ENCODE measurements at places on chromosomes 7 and 10. TPM values are rescaled to one million over a fixed set of nuclear protein-coding genes. Genes with fewer than 3 reads are reported as not detected.

DNA sequence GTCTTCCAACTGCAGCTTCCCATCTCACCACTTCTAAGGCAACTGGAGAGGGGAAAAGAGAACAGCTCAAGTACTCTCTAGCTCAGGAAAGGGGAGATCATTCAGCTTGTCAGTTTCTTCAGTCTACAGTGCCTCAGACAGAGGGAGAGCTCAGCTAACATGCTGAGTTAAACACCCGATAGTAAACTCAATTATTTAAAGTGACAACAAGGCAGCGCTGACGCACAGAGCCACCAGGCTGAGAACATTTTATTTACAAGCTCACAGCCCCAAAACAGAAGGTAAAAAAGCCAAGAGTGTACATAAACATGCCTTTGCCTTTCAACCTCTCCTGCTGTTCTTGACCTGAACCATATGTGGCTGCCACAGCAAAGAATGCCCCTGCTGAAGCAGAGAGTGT, 10.1 kb upstream of the CUZD1 start:
- no peak overlapping the region for H3K27ac ChIP-seq
- peaks cover 19% of the 10 kb centered on the region for H3K4me1 ChIP-seq
- DNase-seq, result no peak
- no peaks in the 10 kb centered on the region for H3K27me3 ChIP-seq
- H3K4me3 ChIP-seq, result no peak overlapping the region

DNA sequence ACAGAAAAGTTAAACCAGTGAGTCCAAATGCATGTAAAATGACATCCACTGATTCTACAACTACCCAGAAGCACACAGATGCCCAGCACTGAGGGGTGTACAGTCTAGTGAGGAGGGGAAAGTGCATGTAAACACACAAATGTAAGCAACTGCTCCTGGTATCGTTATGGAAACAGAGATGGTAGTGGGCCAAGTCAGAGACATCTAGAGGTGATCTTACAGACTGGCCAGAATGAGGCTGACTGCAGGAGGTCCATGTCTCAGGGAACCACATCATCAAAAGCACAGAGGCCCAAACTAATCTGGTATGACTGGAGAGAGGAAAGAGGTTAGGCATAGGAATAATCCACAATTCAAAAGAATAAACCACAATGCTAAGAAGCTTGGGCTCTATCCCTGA, 176.5 kb downstream of the SRPK2 start:
- no peak overlapping the region for H3K4me3 ChIP-seq
- no peak overlapping the region for H3K27ac ChIP-seq
- no peaks in the 10 kb centered on the region for H3K27me3 ChIP-seq
- peaks cover 20% of the 10 kb centered on the region for H3K36me3 ChIP-seq
- DNase-seq, result no peak

DNA sequence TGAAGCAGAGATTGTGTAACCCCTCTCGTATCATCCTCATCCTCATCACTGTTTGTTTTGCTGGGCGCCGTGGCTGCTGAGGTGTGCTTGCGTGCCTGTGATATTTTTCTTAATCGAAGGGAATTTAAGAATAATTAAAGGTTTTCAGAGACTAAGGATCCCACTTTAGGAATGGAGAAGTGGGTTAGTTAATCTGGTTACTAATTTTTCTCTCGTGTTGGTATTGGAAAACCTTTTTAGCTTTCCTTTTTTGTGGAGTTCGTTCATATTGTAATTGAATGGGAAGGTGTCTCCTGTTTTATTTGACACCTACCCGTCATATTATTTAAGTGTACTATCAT, 1.3 kb downstream of the UBN2 start:
- peak overlapping the region; percentile 92 for H3K4me3 ChIP-seq
- peaks cover 3% of the 10 kb centered on the region for H3K36me3 ChIP-seq
- no peak for DNase-seq
- H3K4me1 ChIP-seq, result peaks cover 20% of the 10 kb centered on the region
- H3K27me3 ChIP-seq, result peaks cover 12% of the 10 kb centered on the region

The A1CF gene
- not detected for total RNA-seq

DNA sequence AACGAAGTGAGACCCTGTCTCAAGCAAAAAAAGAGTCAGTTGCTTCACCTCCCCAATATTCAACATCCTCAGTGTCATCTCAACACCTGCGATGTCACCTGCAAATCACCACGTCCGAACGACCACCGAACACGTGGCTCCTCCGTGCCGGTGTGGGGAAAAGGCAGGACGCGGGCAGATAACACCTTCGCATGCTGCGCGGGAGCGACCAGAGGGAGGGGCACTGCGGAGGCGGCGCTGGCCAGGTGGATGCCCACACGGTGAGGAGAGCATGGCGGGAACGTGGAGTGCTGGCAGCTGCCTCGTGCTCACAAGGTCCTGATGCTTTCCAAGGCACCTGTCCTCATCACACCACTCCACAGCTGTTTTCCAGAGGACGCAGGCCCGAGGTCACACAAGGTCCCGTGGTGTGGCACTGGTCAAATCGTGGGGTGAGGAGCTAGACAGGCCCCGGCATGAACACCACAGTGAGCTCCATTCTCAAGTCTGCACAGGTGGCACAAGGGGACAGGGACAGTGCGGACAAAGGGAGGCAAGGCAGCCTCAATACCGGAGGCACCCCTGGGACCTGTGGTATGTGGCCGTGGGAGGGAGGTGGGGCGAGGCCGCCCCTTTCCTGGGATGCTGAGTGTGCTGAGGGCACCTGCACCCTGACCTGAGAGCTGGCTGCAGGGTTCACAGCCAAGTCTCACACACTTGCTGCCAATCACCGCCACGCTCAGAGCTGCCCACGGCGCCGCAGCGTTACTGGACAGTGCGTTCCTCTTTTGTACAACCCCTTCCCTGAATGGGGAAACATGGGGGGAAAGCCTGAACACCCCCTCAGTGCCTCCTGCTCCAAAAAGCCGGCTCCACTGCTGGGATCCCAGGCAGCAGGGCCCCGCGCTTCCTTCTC, 13.0 kb downstream of the TUBGCP2 start:
- no peak overlapping the region for H3K4me3 ChIP-seq
- DNase-seq, result no peak
- H3K27ac ChIP-seq, result no peak overlapping the region
- no peaks in the 10 kb centered on the region for H3K27me3 ChIP-seq

- no peak for DNase-seq
- H3K4me3 ChIP-seq, result no peak overlapping the region
- no peak overlapping the region for H3K27ac ChIP-seq
- no peaks in the 10 kb centered on the region for H3K4me1 ChIP-seq
Observed at GRCh38 chr7:44293561-44294324, 31.7 kb downstream of the CAMK2B start.

The GGCT gene
- 42.7 TPM for total RNA-seq

DNA sequence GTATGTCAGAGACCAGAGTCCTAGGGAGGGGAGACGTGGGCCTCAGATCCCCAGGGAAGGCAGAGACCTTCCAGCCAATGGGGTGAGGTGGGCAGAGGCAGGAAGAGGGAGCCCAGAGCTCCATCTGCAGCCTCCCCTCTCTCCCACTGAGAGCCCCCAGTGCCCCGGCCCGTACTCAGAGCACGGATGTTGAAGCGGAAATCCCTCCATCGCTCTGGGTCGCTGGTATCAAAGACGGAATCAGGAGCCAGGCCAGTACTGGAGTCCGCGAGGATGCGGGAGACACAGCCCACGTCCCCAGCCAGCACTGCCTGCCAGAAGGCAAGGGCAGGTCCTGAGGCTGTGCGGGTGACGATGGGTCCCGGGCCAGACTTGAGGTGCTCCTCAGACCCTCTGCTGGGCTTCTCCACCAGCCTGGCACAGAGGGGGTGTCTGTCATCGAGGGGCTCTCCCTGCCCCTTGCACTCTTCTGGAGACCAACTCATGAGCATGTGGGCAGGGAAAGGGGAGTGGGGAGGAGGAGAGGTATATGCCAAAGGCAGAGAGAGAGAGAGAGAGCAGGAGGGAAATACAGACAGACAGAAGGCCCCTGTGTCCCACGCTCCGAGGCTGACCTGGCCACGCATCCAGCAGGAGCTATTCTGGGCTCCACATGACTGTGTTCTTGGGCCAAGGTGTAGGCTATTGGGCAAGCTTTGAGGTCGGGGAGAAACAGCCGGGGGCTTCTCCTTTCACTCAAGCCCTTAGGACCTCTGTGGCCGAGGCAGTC, at the start of gene ASB10:
ASB10 (minus strand) TSS at position 611 of the 769 bp plus-strand sequence; CDS start at position 491, 120 bp downstream.
- no peak for DNase-seq
- H3K4me1 ChIP-seq, result no peaks in the 10 kb centered on the region
- no peak within 1 kb of the TSS for H3K4me3 ChIP-seq
- H3K27me3 ChIP-seq, result peaks cover 21% of the 10 kb centered on the region

DNA sequence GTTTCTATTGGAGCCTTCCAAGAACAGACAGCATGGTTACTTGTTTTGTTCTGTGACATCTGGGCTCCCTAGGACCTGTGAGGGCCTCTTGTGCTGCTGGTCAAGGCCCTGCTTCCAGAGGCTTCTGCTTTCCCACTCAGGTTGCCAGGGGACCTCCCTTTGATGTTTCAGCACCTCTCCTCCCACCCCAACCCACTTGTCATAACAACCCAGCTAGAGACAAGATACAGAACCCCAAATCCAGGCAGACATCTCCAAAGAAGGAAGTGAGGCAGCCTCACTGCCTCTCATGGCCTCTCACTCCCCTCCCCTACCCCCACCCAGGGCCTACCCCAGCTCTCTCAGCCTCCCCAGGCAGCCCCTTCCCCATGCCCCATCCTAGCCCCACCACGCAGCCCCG, 11.3 kb downstream of the NFKB2 start:
- no peak overlapping the region for H3K27ac ChIP-seq
- H3K4me3 ChIP-seq, result no peak overlapping the region
- H3K36me3 ChIP-seq, result no peaks in the 10 kb centered on the region
- H3K27me3 ChIP-seq, result peaks cover 26% of the 10 kb centered on the region
- peaks cover 17% of the 10 kb centered on the region for H3K4me1 ChIP-seq
- DNase-seq, result no peak

- peaks cover 28% of the 10 kb centered on the region for H3K4me1 ChIP-seq
- no peak for DNase-seq
- peaks cover 20% of the 10 kb centered on the region for H3K36me3 ChIP-seq
- no peak overlapping the region for H3K27ac ChIP-seq
- H3K27me3 ChIP-seq, result no peaks in the 10 kb centered on the region
- H3K4me3 ChIP-seq, result no peak overlapping the region
Observed at GRCh38 chr10:119176166-119176565, 2.4 kb downstream of the PRDX3 start.

GRCh38 chr7:132527467-132528410, 48.5 kb downstream of the PLXNA4 start:
- no peak overlapping the region for H3K27ac ChIP-seq
- DNase-seq, result no peak
- no peak overlapping the region for H3K4me3 ChIP-seq
- H3K27me3 ChIP-seq, result peaks cover 6% of the 10 kb centered on the region

- H3K27ac ChIP-seq, result no peak overlapping the region
- H3K36me3 ChIP-seq, result no peaks in the 10 kb centered on the region
- peaks cover 6% of the 10 kb centered on the region for H3K4me1 ChIP-seq
- DNase-seq, result no peak
Observed at GRCh38 chr10:79004311-79004710, 64.5 kb upstream of the ZMIZ1 start.

The FAM25G gene
- total RNA-seq, result not detected

The CDHR3 gene
- total RNA-seq, result 6.7 TPM

DNA sequence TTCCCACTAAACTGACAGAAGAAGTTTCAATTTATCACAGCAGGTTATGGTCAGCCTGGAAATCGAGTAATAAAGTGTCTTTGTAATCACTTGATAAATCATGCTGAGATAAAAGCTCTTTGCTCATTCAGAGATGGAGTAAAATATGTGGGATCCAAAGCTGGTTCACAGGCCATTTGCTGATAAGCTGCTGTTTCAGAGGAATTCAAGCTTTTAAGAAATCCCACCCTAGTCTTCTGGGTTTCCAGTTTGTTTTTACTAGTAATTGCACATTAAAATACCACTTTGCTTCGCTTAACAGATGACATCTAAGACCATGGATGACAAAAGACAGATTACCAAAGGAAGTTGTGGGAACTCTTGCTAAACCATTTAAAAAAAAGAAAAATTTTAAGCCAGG, 37.4 kb upstream of the CDK6 start:
- no peak for DNase-seq

Measured in activated naive CD8-positive, alpha-beta T cell treated with anti-CD3 and anti-CD28 coated beads, Interleukin-2, amount 10 ng/mL, durations not matched to agents 7 days and 5 days (primary cell).